Gastrocnemius medialis (tissue), 4 donors: ENCODE measurements at places on chromosomes 4 and X. TPM values are rescaled to one million over a fixed set of nuclear protein-coding genes. Genes with fewer than 3 reads are reported as not detected.

MTMR8 gene
- total RNA-seq = 0.97 TPM

DNA sequence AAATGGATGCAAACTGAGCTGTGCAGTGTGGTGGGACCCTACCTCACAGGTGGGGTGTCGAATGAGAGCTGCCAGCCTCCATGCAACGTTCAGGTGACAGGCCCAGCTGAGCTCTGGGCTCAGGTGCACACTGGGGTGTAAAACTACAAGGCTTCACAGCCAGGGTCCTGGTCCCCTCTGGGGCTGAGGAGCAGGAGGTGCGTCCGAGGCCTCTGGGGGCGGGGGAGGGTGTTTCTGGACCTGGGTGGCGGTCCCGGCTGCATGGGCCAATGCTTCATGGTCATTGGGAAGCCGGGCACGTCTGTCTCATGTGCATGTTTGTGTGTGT lies 26.5 kb upstream of the SORCS2 start:
- H3K4me1 ChIP-seq = no peaks in the 10 kb centered on the region
- DNase-seq = no peak
- H3K27me3 ChIP-seq = no peaks in the 10 kb centered on the region
- H3K27ac ChIP-seq = no peak overlapping the region

DNA sequence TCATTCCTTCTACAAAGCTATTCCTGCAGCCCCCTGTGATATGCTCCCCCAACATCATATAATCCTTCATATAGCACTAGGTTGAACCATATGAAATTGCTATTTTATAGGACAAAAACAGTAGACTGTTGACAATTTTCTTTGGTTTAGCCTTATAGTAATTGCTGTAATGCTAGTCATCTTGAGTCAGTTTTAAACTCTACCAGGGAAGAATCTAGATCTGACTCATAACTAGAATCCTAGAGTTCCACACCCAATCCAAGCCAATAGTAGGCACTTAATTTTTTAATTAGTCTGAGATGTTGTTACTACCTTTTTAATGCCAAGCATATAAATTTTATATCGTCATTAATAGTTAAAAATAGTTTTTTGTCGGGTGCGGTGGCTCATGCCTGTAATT lies 136.8 kb downstream of the CHRNA9 start:
- no peaks in the 10 kb centered on the region for H3K4me1 ChIP-seq
- no peak overlapping the region for H3K27ac ChIP-seq
- H3K4me3 ChIP-seq = no peak overlapping the region
- no peaks in the 10 kb centered on the region for H3K27me3 ChIP-seq
- H3K36me3 ChIP-seq = no peaks in the 10 kb centered on the region
- no peak for DNase-seq

GLUD2 gene
- total RNA-seq = not detected

DNA sequence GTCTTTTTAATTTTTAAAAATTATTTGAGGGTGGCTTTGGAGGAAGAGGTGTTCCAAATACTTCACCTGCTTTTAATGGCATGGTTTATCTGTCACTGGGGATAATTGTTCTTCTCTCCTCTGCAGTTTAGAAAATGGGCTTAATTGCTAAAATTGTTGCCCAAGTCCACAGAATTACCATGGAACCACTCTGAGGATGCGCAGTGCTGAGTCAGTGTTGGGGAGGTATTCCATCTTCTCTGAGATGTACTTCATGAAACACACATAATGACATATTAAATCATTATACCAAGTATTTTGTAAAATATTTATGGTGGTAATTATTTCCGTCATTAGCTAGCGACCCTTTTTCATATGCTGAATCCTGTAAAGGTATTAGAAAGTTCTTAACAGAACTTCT lies 8.0 kb downstream of the ASB5 start:
- H3K4me3 ChIP-seq = no peak overlapping the region
- H3K36me3 ChIP-seq = peaks cover 11% of the 10 kb centered on the region
- H3K27me3 ChIP-seq = no peaks in the 10 kb centered on the region
- no peak for DNase-seq
- H3K27ac ChIP-seq = peak overlapping the region; percentile 88
- peaks cover 75% of the 10 kb centered on the region for H3K4me1 ChIP-seq

CT45A1 gene
- not detected for total RNA-seq

- no peaks in the 10 kb centered on the region for H3K4me1 ChIP-seq
- no peak for DNase-seq
- no peak overlapping the region for H3K27ac ChIP-seq
- H3K27me3 ChIP-seq = no peaks in the 10 kb centered on the region
- H3K4me3 ChIP-seq = no peak overlapping the region
Observed at GRCh38 chr4:117293784-117294183, 208.4 kb upstream of the TRAM1L1 start.

DNA sequence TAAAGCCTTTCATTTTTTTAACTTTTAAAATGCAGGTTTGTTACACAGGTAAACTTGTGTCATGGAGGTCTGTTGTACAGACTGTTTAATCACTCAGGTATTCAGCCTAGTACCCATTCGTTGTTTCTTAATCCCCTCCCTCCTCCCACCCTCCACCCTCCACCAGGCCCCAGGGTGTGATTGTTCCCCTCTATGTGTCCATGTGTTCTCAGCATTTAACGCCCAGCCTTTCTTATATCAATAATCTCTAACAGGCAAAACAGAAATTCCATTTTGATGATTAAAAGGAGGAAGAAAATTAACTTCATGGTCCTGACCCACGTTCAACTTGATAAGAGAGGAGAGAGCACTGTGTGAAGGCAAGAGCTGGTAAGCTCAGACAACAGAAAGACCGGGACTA lies 75.1 kb downstream of the TSPAN5 start:
- no peaks in the 10 kb centered on the region for H3K4me1 ChIP-seq
- H3K36me3 ChIP-seq = no peaks in the 10 kb centered on the region
- no peaks in the 10 kb centered on the region for H3K27me3 ChIP-seq
- no peak overlapping the region for H3K4me3 ChIP-seq
- no peak for DNase-seq

EGF gene
- total RNA-seq = 20.1 TPM

NLRP2B gene
- total RNA-seq = not detected

DNA sequence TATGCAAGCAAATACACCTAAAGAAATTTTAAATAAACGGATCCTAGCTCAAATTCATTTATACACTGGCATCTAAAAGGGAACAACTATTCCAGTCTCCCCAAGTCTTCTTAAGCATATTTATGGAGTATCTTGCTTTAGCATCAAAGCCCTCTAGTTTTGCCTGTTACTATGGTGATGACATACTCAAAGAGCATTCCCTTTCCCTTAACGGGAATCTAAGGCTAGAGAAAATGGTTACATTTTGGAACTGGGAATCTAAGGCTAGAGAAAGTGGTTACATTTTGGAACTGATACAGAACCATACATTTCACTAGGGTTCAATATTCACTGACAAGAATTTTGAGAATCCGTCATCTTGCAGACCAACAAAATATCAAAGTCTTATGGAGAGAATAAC lies 271.2 kb downstream of the CHIC1 start:
- H3K4me1 ChIP-seq = no peaks in the 10 kb centered on the region
- no peaks in the 10 kb centered on the region for H3K27me3 ChIP-seq
- H3K27ac ChIP-seq = no peak overlapping the region
- H3K4me3 ChIP-seq = no peak overlapping the region
- H3K36me3 ChIP-seq = no peaks in the 10 kb centered on the region

- no peaks in the 10 kb centered on the region for H3K4me1 ChIP-seq
- no peak for DNase-seq
- H3K27ac ChIP-seq = no peak overlapping the region
- H3K4me3 ChIP-seq = no peak overlapping the region
- no peaks in the 10 kb centered on the region for H3K27me3 ChIP-seq
- no peaks in the 10 kb centered on the region for H3K36me3 ChIP-seq
Observed at GRCh38 chr4:89129080-89129640, 17.8 kb downstream of the TIGD2 start.

- no peaks in the 10 kb centered on the region for H3K4me1 ChIP-seq
- no peak overlapping the region for H3K4me3 ChIP-seq
- H3K27ac ChIP-seq = no peak overlapping the region
- no peaks in the 10 kb centered on the region for H3K36me3 ChIP-seq
Observed at GRCh38 chrX:11733614-11734013, 24.4 kb upstream of the MSL3 start.

GRCh38 chrX:97628807-97629596 lies 745.3 kb downstream of the RPA4 start:
- H3K36me3 ChIP-seq = no peaks in the 10 kb centered on the region
- no peak for DNase-seq
- H3K4me1 ChIP-seq = no peaks in the 10 kb centered on the region
